AG10803 (cell line): ENCODE measurements at places on chromosomes 12 and 14.

DNA sequence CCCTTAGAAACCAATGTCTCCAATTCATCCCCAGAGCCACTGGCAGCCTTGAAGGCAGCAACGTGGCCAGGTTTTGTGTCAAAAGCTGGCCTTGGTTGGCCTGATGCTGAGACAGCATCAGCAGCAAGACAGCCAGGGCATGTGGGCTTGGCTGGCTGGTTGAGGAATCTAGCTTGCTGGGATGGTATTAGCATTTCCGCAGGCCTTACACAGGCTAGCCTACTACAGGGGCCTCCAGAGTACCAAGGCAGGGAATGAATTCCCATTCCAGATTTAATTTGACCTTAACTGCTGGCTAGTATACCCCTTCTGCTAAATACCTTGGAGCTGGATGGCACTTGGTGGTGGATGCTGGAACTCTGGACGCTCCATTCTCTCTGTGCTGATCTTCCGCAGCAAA lies 15.8 kb downstream of the NGDN start:
- DNase-seq, result no peak

- no peak for DNase-seq
Observed at GRCh38 chr12:2944401-2945047, 14.7 kb upstream of the TEAD4 start.

DNA sequence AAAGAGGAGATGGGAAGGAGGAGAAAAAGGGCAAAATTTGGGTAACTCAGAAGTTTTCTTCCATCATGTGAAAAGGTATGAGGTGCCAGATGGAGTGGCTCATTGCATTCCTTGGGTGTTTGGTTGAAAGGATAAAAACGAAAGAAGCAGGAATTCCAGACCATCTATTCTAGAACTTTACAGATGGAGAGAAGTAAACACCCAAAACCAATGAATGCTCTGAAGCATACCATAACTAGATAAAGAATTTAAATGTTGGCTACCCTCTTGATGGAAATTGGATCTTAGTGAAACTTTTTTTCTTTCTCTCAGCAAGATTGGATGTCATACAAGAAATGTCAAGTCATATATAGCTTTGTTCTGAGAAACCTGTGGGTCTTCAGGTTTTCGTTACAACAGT lies 175.6 kb upstream of the FAR2 start:
- DNase-seq, result peak; percentile 35

DNA sequence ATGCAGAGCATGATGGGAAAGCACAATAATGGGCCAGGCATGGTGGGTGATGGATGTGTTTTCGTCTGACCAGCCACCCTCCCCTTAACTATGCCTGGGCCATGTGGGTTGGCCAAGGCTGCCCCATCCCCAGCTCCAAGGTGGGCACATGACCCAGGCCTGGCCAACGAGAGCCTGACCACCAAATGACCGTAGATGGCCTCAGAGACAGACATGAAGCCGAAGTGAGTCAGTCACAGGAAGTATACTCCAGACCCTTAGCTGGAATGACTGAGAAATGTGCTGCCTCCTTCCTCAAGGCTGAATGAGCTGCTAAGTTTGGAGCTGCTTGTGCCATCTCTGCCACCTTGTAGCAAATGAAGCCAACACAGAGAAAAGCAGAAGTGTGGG lies 233.6 kb downstream of the BCL11B start:
- DNase-seq, result peak; percentile 55

GRCh38 chr12:132700212-132700822 lies 10.3 kb upstream of the PGAM5 start:
- peak; percentile 51 for DNase-seq

GRCh38 chr12:93889516-93890212 lies 212.5 kb downstream of the CRADD start:
- no peak for DNase-seq
